IPS-NIHi11 (cell line): ENCODE measurements at places on chromosomes 3 and 15.

DNA sequence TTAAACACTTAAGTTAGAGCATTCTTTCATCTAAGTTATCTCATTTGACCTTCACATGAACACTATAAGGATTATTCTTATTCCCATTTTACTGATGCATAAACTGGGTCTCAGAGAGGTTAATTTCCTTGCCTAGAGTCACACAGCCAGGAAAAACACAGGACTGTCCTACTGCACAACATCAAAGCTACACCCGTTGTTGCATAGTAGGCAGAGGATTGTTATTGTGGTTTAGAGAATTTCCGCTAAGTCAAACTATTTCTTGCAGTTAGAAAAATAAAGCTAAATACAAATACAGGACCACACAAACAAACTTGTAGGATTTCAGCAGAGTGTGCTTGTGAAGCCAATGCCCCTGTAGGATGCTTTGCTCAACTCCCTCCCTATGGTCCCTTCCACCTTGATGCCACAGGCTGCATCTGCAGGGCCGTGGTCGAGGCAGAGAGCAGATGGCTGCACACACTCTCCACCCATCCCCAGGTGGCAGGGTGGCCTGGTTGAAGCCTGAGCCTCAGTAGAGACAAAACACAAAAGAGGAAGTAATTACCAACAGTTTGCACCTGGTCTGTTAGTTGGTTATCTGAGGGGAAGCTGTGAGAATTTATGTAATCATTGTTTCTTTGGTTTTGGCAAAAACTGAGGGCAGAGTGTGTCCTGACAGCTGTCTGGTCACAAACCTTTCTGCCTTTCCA, 41.1 kb upstream of the SKOR1 start:
- no peak for DNase-seq

DNA sequence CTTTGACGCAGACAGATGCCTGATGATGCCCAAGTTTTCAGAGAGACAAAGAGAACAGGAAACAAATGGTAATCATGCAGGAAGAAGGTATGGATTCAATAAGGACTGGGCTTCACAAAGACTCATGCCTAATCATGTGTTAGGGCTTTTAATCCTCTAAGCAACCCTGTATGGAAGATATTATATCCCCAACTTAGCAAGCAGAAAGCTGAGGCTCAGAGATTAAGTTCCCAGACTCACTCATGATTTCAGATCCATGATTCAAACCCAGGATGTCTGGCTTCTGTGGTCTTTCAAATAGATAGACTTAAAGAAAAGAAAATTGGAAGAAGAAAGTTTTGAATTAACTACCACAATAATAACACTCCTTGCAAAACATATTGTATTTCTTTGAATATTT, 4.1 kb upstream of the CLASP2 start:
- no peak for DNase-seq

- peak; percentile 38 for DNase-seq
Measured at GRCh38 chr3:38039899-38040261, 872 bp downstream of the DLEC1 start.

GRCh38 chr3:58492494-58492905, 604 bp downstream of the KCTD6 start:
- DNase-seq: no peak

- no peak for DNase-seq
Measured at GRCh38 chr15:40092256-40092978, 16.3 kb downstream of the BMF start.

DNA sequence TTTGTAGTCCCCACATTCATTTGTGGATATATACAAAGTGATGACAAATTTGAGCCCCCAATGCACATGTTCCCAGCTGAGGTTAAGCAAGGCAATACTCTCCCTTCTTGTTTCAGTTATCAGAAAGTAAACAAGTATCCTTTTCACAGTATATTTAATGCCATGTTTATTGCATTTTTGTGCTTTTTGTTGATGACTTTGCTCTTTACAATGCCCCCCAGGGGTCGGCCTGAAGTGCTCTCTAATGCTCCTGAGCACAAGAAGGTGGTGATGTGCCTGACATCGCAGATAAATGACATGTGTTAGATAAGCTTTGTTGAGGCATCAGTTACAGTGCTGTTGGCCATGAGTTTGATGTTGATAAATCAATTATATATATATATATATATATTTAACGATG, 57.7 kb upstream of the THSD4 start:
- DNase-seq: no peak

DNA sequence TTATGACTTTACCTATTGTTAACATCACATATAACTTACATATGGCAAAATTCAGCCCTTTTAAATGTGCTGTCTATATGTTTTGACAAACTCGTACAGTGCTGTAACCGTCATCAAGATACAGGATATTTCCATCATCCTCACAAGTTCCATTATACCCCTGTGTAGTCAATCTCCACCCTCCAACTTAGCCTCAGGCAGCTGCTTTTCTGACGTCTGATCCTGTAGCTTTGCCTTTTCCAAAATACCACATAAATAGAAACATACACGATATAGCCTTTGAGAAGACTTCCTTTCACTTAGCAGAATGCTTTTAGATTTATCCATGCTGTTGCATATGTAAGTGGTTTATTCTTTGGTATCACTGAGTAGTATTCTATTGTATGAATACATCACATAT, 47.1 kb downstream of the SLC12A1 start:
- DNase-seq: no peak

DNA sequence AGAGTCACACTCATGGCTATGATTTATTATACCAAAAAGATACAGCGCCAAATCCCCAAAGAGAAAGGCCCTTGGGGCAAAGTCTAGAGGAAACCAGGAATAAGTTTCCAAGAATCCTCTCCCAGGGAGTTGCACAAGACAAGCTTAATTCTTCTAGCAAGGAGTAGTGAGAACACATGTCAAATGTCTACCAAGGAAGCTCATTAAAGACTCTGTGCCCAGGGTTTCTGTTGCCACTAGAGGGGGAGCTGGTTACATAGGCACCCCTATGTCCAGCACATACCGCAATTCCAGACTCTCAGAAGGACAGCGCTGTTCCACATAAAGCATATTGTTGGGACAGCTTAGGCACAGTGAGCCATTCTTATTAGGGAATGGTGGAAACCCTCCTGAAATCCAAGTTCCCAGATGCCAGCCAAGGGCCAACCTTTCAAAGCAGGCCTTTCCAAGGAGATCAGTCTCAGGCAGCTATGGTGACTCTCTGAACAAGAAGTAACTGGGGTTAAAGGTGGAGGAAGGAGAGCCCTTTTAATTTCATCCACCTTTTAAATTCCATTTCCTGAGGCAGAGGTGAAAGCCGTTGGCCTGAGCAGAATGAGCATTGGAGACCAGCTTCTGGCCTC, 194.2 kb downstream of the UACA start:
- peak; percentile 55 for DNase-seq
